ENCODE measurements at places on chromosomes 5 and 9. TPM values are rescaled to one million over a fixed set of nuclear protein-coding genes. Genes with fewer than 3 reads are reported as not detected.

PCA3 gene
- under 0.01 TPM for total RNA-seq

NSMF gene
- total RNA-seq: 20.5 TPM

SLC45A2 gene
- not detected for total RNA-seq

GGTA1 gene
- 0.16 TPM for total RNA-seq

SLCO6A1 gene
- total RNA-seq: not detected

KCNMB1 gene
- total RNA-seq: not detected

PKN3 gene
- total RNA-seq: 22.7 TPM

CRHBP gene
- total RNA-seq: 0.49 TPM

SLCO4C1 gene
- total RNA-seq: not detected

GCNT4 gene
- total RNA-seq: 0.25 TPM

FBXO4 gene
- 8.1 TPM for total RNA-seq

RFESD gene
- 0.97 TPM for total RNA-seq

NOXA1 gene
- total RNA-seq: 2.1 TPM

IDNK gene
- total RNA-seq: 5.0 TPM

SARDH gene
- 0.19 TPM for total RNA-seq

ADGRD2 gene
- under 0.01 TPM for total RNA-seq

LVRN gene
- total RNA-seq: 0.16 TPM

POLR1E gene
- total RNA-seq: 14.2 TPM

PRR16 gene
- total RNA-seq: not detected

FOXD4L4 gene
- total RNA-seq: 0.38 TPM

RUSC2 gene
- 27.9 TPM for total RNA-seq

TMEM174 gene
- total RNA-seq: not detected

NIM1K gene
- total RNA-seq: not detected

NFIB gene
- total RNA-seq: 70.6 TPM

OLFML2A gene
- total RNA-seq: 0.32 TPM

KIF4B gene
- 0.38 TPM for total RNA-seq

PCDHB14 gene
- total RNA-seq: 1.8 TPM

ALDH1A1 gene
- total RNA-seq: 3,182 TPM

GPX8 gene
- total RNA-seq: 35.9 TPM

Data from bladder microvascular endothelial cell (primary cell).